ENCODE measurements at places on chromosomes 12 and 14.

DNA sequence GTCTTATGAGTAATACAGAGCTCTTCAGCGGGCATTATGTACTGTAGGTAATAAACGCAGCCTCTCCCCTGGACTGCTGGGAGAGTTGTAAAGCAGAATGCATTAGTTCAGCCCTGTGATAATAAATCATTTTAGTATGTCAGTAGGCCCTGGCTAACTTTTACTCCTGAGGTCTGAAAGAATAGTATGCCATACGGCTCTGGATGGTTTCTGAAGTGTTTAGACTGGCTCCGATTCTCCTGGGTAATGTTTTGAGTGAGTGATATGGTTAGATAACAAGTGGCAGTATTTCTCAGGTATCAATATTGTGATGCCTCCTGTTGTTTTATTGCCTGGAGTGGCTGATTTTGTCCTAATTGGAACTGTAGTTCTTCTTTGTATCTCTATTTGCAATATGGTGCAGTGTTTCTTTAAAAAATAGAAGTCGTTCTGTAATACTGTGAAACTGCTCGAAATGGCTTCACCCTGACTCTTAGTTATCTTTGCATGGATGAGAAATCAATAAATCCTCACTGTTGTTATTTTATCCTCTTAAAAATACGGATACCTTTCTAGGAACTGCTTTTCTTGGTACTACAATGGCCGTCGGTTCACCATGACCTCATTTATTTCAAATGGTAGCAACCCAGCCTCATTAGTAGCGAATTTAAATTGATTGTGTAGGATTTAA, 100.2 kb downstream of the PDZRN4 start:
- DNase-seq = no peak

DNA sequence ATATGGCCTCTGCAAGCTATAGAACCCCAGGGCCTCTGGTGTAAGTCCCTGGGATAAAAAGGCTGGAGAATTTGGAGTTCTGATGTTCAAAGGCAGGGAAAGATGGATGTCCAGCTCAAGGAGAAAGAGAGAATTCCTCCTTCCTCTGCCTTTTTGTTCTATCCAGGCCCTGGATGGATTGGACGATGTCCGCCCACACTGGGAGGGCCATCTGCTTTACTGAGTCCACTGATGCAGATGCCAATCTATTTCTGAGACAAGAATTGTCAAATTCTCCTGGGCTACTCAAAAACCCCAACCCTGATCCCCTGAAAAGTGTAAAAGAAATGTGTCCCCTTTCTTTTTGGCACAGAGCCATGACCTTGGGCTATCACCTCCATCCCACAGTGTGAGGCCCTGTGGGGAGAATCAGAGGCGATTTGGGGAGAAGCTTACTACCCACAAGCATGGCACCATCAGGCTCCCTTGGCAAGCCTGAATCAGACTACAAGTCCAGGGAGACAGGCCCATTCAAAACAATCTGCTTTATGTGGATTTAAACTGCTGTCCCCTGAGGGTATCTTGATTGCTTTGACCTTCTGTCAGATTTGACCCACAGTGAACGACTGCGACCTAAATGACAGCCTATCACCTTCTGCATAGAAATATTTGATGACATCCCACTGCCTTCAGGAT, 334.0 kb downstream of the NUAK1 start:
- DNase-seq = no peak

DNA sequence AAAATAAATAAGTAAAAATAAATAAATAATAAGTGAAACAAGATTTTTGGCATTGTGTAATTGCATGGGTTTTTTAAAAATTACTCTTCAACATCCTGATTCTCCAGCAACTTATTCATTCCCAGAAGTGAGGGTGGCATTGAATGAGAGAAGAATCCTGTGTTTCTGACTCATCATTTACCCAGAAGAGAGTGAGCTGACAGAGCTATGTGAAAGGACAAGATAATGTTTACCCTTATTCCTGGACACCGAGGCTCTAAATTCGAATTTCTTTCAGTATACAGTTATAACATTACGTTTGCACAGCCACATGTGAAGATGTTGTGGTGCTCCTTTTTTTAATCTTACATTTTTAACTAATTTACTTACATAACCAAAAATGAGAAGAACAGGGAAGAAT, 36.4 kb downstream of the BBS10 start:
- no peak for DNase-seq

DNA sequence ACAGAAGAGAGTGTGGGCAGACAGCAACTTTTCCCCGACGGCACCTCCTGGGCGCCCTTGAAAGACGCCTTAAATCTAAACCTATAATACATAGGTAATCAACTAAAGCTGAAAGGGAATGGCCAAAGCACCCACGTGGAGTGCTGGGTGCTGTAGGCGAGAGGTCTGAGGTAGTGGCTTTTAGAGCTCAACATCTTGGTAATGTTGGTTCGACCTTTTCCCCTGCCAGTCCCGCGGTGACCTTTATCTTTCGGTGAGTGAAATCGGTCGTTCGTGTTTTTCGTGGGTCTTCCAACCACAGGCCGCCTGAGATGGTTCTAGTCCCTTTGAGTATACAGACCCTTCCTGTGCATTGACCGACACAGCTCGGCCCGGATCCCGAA, 9.1 kb downstream of the OR6S1 start:
- peak; percentile 32 for DNase-seq

GRCh38 chr14:50985859-50986331, 41.6 kb upstream of the PYGL start:
- DNase-seq = no peak

DNA sequence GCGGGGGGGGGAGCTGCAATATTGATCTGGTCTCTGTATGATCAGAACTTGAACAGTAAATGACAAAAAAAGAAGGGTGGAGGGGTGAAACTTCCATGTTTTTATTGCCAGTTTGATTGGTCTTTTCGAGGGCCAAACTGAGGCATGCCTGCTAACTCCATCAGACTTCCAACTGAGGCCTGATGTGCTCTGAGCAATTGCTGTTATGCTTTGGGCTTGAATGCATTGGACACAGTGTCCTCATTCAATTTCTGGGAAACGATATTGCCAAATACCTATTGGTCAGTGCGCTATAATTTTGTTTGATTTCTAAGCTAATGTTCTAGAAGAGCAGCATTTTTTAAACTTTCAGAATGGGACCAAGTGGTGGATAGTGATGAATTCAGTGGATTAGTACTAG, 2.1 kb upstream of the SLC38A2 start:
- no peak for DNase-seq

- peak; percentile 31 for DNase-seq
Measured at GRCh38 chr12:107328442-107329133, 235.2 kb upstream of the CRY1 start.

GRCh38 chr12:110825530-110825929, 21.3 kb upstream of the CCDC63 start:
- no peak for DNase-seq

DNA sequence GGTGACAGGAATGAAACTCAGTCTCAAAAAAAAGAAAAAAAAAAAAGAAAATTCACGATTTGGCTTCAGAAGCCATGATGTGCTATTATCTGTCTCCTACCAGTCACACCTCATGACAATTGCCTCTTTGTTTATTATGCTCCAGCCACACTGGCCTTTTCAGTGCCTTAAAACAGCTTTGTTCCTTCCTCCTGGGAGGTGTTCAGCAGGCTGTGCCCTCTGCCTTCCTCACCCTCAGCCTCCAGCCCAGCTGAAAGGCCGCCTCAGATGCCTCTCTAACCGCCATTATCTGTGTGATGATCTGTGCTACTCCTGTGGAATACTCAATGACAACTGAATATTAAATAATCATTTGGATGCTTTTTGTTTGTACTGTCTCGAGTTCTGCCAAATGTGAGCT, 8.6 kb upstream of the ARPC3 start:
- DNase-seq = no peak

DNA sequence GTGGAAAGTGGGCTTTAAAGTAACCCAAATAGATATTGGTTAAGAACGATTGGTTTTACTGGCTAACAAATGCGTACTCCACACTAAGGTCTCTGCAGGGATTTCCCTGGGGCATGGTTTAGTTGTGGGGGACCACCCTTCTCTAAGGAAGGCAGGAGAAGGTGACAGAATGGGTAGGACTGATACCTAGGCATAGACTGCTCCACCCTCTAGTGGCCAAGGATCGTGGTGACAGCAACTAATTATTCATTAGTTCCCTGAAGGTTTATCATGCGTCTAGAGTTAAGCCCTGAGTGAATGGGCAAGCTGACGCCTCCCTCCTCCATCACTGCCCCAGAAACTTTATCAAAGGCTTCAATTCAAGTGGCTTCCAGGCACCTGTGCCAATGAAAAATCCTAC, 9.1 kb downstream of the FAM181A start:
- no peak for DNase-seq

GRCh38 chr14:53628732-53629430, 327.7 kb downstream of the BMP4 start:
- no peak for DNase-seq

- peak; percentile 69 for DNase-seq
Measured at GRCh38 chr12:51217968-51218606, at the start of gene POU6F1. POU6F1 (minus strand) TSS chr12:51218062; CDS start chr12:51206836, 11,226 bp downstream.

- DNase-seq = no peak
Measured at GRCh38 chr14:104383088-104383995, 196.2 kb upstream of the C14orf180 start.

DNA sequence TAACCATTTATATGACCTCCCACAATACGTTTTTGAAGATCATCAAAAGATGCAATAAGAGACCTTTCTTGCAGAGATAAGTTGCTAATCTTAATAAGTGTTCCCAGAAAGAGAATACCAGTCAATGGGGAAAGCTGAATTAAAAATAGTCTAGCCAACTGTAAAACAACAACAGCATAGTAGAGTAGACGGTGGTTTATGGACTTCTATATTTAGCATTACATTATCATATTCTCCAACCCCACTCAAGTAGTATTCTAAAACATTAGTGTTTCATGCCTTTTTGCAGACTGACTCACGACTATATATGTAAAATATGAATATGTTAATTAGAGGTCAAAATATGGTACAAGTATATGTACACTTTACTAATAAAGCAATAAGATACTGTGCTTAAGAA, 218.9 kb downstream of the MED13L start:
- no peak for DNase-seq

DNA sequence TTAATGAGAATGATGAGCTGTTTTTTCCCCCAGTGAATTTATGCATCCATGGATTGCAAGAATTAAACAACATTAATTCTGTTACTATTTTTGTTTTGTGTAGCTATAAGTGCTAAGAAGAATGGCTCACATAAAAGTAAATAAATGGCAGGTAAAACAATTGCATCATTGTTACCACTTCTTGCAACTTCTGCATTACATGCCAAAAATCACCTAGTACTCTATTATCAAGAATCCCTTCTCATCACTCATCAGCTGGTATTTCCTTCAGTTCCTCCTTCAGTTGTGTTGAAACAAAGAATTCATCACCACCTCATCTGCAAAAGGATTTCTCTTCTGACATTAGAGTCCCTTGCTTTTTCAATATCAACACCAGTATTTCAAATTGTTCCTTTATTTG, 773 bp downstream of the A2M start:
- no peak for DNase-seq

DNA sequence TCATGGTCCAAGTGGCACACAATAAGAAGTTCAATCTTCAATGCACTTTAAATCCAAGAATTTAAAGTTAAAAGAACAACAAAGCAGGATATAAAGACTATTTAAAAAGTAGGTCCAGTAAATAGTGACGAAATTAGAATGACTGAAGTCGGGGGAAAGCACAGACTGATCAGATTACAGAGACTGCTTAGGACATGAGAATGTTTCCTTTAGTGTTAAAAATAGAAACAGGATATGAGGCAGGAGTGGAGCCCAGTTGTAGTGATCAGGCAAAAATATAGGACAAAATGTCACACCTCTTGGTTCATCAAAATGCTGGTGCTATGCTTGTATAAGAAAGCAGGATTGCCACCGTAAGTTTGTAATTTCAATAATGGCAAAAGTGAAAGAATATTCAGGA, 52.2 kb upstream of the CD163 start:
- no peak for DNase-seq

GRCh38 chr14:69101331-69101826, 51.5 kb downstream of the DCAF5 start:
- no peak for DNase-seq

GRCh38 chr14:104051092-104051813, 34.2 kb upstream of the ASPG start:
- DNase-seq = no peak

DNA sequence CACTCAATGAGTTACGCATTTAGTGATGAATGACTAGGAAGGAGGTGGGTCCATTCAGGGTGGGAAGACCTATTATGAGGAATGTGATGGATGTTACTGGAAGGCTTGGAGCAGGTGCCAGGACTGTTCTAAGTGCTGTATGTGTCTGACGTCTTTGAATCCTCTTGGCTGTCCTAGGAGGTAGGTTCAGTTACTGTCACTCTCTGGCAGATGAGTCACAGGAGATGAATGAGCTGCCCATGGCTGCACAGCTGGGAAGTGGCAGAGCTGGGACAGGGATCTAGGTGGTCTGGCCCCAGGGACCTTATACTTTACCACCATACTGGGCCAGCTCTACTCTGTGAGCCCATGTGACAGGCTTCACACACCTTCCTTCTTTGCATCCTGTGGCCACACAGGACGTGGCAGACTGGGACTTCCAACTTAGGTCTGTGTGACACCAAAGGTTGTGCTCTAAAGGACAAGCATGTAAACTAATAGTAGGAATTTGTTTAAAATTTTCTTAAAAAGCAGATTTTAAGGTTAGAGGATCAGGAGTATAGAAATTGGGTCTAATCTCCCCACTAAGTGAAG, 24.0 kb downstream of the TCTN1 start:
- no peak for DNase-seq

DNA sequence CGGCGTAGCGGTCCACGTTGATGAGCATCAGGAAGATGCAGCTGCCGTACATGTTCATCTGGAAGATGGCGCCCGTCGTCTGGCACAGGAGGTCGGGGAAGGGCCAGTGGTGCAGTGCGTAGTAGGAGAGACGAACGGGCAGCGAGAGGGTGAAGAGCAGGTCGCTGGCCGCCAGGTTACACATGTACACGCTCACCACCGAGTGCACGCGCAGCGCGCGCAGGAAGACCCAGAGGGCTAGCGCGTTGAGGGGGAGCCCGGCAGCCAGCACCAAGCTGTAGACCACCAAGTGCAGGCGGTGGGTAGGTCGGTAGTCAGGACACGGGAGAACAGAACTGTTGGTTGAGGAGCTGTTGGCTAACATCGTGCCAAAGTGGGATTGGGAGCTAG, 13.7 kb upstream of the CHD4 start:
- DNase-seq = no peak

- no peak for DNase-seq
Measured at GRCh38 chr12:109464642-109465351, 12.3 kb downstream of the KCTD10 start.

GRCh38 chr14:50882932-50883826, 11.3 kb downstream of the ABHD12B start:
- no peak for DNase-seq

DNA sequence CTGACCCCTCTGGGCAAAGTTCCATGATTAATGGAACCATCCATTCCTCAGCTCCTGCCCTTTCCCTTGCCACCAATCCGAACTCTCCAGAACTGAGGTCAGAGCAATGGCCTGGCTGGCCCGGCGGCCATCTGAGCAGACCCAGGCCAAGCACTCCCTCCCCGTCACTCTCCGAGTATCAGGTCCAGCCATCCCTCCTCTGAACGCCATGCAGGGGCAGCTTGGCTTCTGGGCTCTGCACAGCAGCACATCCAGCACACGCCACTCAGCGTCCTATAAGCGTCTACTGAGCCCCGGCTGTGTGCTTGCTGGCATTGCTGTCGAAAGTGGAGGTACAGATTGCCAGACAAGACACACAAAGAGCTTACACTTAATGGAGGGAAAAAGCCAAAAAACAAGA, 34.3 kb upstream of the VWF start:
- DNase-seq = no peak
